Stimulated activated CD8-positive, alpha-beta memory T cell treated with anti-CD3 and anti-CD28 coated beads, Interleukin-12 subunit alpha, Interleukin-12 subunit beta, amount 100 ng/mL, for 4 hours (primary cell): ENCODE measurements at places on chromosomes 12 and 14.

DNA sequence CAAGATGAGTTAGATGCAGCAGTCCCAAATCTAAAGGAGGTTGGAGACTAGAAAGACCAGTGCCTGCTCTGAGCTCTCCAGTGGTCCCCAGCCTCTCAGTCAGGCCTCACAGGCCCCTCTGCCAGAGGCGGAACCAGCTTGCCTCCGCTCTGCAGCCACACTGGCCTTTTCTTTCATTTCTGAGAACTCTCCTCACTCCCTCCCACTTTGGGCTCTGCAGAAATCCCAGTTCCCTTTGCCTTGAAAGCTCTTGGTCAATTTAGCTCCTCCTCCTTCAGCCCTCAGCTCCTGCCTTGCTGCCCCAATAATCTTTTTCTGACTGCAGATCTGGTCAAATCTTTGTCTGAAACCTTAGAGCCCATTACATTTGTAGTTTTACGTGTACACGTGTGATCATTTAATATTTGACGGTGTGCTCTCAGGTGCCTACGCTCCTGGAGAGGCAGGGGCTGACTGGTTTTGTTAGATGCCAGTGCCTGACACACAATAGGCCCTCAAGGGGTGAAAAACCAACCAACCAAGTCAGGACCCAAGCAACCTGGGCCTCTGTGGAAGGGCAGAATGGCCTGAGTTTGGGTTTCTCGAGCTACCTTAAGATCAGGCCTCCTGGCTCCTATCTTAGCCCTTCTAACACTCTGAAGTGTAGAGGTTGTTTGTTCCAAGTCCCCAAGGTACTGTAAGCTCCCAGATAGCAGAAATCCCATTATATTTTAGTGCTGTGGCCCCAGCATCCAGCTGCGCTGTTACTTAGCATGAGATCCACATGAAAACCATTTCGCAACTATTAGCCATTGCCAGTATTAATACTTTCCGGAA is 1.1 kb upstream of the NUDT4 start:
- no peak for DNase-seq

DNA sequence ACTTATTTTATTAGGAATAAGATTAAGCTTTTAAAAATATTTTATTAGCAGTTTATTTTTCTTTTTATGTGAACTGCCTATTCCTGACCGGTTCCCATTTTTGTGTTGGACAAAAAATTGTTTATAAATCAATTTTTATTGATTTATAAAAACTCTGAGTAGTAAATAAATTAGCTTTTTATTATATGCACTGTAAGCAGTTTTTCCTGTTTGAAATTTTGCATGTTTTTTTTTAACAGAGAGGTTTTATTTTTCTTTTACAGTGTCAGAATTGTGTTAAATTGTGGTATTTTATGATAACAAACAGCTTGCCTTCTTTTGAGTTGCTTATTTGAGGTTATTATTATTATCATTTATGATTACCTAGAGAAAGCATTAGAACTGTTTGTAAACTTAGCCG is 68.1 kb downstream of the FOXA1 start:
- no peak for DNase-seq

- DNase-seq, result no peak
Observed at GRCh38 chr14:64955297-64955696, 12.8 kb upstream of the GPX2 start.

DNA sequence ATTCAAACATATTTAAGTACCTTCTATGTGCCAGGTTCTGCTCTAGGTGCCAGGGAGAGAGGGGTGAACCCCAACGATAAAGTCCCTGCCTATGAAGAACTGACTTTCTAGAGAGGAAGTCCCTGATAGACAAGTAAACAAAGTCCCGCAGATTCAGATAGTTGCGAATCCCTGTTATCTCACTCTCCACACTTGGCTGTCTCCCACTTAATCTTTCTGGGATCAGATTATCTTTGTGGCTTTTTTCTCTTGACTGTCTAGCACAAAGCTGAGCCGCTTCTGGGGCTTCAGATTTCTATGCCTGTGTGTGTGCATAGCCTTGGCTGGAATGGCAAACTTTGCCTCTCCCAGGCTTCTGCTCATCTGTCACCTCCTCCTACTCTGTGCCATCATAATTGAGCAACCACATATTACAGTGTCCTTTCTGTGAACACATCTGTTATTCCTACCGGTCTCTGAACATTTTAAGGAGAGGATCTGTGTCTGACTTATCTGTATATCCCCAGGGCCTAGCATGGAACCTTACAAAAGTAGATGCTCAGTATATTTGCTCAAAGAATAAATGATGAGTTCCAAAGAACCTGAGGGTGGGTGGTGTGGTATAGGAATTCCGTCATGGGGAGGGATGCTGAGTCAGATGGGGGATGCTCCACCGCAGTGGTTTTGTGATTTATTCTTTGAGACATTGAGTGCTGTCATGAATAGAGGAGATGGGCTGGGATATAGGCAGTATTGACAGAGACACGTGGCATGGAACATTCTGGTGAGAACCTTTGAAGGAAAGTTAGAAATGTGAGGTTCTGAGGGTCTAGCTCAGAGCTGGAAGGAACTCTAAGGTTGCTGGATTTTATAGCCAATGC is 28.5 kb downstream of the RGS6 start:
- DNase-seq, result no peak

DNA sequence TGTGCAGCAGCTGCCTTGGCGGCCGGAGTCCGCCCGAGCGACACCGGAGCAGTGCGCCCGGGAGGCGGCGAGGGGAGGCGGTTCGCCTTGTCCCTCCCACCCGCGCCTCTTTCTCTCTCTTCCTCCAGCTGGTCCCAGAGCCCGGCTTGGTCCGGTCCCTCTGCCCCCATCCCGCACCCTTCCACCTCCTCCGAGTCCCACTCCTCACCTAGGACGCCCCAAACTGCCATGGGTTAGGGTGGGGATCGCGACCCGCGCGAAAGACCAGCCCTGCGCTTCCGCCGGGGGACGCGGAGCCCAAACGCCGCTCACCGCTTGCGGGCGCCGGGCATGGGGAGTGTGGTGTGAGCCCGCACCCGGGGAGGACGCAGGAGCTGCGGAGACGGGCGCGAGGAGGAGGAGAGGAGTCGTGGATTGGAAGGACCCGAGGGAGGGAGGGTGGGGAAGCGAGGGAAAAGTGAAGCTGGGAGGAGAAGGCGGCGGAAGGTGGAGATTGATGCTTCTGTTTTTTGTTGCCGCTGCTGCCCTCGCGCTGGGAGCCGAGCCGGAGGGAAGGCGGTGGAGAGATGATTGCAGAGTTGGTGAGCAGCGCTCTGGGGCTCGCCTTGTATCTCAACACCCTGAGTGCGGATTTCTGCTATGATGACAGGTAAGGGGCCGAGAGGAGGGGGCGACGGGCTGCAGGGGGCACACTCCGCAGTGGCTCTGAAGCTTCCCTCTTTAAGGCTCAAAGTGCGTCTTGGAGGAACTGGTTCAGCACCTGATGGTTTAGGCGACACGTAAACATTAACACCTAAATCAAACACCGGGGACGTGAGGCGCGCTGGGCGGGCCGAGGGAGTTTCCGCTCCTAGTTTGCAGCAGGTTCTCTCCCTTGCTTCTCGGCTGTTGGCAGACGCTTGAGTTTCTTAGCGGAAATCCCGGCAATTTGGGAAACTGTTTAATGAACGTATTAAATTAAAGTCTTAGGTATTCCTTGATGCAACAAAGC is 610 bp downstream of the TMTC2 start:
- DNase-seq, result peak; percentile 30
